ENCODE measurements at places on chromosomes 4 and X.

DNA sequence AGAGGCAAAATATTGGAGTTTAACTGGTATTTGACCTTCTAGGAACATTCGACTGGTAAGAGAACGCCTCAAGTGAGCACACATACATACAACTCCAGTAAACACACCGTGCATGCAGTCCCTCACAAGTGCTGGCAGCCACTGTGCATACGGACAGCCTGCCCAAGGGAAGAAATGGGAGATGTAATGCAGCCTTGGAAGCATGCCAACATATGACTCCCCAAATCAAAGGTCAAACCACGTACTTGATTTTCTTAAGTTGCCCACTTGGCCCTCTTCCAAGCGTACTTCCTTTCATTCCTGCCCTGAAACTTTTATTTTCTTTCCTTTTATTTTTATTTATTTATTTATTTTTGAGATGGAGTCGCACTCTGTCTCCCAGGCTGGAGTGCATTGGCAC, 206.6 kb downstream of the SPRY1 start:
- DNase-seq, result no peak

DNA sequence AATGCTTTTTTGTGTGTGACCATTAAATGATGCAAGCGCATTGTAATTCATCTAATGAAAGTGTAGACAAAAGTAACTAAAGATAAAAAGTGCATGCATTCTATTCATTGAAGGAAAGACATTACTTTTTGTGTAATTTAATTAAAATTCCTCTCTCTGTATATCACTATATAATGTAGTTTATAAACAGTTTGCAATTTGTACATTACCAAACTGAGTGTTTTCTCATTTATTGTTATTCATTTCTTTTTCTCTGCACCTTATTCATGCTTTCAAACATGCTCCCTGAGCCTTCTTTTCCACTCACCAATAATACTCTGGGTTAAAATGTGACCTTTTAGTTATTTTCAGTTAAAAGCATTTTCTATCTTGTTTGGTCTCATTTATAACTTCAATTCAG, 713.7 kb upstream of the AADAT start:
- DNase-seq, result no peak

DNA sequence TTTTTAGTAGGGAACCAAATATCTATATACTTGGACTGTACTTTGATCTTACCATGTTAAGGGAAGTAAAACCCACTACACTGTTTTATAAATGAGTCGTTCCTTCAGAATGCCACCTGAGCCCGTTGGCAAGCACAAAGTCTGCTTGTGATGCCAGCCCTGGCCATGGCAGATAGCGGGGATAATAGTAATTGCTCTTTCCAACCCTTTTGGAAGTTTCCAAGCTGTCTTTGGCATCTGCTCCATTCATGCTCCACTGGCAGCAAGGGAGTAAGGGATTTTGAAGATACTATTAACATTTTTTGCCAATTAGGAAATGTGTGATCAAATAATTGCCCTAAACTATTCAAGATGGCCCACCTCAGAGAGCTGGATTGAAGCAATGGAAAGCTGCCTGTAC, 689.2 kb upstream of the SLIT2 start:
- DNase-seq, result no peak

DNA sequence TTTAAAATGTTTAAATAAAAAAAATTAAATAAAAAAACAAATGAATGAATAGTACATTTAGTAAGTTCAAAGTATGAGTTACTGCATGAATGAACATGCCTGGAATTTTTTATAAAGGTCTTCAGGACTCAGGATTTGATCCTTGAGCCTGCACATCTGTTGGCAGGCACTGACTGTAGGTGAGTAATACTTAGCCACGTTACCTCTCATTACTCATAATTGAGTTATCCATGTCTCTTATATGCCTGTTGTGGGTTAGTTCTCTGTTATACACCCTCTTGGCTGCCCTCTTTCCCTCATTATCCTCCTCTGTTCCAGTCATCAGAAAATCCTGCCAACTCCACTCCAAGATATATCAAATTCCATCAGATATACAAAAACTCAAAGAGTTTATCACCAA, 276.0 kb downstream of the FBXW7 start:
- no peak for DNase-seq

- DNase-seq, result no peak
Measured at GRCh38 chr4:61220556-61220955, 20.4 kb downstream of the ADGRL3 start.

DNA sequence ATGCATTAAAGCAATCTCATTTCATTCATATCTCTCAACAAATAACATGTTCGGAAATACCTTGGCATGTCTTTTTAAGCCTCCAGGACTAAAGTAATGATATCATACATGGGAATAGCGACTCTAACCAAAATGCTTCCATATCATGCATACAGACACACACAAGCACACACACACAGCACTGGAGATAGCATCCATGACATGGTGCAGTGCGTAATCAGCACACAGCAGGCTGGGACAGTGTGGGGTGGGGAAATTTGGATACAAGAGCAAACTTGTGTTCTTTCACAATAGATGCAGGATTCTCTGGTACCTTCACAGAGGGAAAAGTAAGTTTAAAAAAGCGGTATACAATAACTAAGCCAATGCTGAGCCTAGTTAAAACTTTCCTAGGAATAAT, 132.3 kb upstream of the HPGD start:
- DNase-seq, result no peak

DNA sequence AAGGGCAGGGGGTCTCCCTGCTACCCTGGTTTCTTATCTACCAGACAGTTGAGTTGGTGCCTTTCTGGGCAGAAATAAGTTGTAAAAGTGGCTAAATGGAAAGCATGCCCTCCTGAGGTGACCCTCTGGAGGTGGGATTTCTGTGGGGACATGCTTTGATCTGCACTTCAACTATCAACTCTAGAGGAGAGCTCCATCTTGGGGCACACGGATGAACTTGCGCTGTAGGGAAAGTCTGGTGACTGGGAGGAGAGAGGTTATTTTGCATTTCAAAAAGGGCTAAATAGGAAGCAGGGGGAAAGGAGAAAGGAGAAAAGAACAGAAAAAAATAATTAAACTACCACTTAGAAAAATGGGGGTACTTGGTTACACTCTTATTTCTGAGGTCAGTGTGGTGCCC, 12.7 kb upstream of the RHOXF2B start:
- no peak for DNase-seq

DNA sequence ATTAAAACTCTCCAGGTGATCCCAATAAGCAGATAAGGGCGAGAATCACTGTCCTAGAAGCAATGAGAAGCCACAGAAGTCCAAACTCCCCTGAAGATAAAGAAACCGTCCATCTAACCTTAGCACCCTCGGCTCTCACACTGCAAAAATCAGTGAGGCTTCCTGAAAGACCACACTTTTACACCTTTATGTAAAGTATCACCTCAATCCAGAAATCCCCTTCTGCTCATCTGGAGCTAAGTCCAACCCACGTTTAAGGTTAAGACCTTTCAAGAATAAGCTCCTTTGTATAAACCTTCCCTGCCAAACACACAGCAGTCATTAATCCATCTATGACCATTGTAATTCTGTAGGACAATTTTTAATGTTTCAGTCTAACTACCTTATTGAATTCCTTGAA, 41.7 kb downstream of the LIN54 start:
- DNase-seq, result no peak

DNA sequence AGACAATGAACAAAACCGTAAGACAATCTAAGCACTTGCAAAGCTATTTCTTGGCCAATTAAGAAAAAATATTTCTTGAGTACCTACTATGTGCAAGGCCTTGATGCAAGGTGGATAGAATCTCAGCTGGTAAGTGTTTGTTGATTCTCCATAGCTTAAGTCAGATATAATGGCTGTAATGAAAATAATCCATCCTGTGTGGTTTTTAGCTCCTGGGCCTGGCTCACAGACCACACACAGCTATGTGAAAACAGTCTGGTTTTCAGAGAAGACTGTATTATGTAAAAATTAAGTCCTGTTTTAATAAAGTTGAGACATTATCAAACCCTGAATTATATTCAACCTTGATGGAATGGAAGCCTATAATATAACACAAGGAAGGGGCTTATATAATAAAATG, 7.8 kb upstream of the DDIT4L start:
- DNase-seq, result no peak

DNA sequence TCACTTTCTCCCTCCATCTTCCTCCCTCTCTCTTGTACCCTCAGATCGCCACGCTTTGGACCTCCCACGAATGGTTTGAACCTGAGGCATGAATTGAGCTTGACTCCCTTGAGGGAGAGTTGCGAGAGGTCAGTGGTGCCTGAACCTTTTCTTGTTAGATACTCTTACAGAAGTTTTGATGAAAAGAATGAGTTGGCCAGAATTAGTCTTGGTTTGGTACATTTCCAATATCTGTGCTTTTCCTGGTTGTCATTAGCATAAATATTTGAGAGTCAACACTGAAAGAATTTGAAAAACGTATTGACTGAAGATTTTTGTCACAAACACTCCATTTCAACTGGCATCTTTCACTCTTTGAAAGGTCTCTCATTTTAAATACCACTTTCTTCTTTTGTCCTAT, 510.6 kb upstream of the DIPK2B start:
- no peak for DNase-seq

- no peak for DNase-seq
Measured at GRCh38 chrX:43743100-43743822, 87.2 kb downstream of the MAOA start.

DNA sequence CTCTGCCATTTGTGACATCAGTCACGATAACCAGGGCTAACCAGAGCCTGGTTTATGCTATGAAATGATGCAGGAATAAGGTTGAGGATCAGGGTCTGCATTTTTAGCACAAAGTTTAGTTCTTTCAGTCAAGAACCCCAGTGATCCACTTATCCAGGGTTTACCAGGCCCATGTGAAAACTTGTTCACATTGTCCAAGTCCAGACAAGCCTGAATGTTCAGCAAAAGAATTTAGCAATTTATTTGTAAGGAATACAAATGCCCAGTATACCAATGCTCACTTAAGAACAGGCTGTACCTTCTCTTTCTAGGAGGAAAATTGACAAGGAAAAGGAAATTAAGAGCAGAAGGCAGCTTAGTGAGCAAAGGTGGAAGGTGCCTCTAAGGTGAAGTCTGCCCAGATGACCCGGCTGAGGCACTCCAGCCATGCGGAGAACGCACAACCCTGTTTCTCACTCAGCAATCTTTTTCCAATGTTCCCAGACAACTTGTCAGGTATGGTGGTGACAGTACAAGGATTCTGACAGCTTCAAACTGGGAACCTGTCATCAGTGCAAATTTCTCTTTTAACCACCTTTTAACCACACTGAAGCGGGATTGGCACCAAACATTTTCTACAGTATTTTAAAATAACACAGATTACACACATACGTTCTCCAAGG, 54.0 kb downstream of the TBC1D9 start:
- no peak for DNase-seq

DNA sequence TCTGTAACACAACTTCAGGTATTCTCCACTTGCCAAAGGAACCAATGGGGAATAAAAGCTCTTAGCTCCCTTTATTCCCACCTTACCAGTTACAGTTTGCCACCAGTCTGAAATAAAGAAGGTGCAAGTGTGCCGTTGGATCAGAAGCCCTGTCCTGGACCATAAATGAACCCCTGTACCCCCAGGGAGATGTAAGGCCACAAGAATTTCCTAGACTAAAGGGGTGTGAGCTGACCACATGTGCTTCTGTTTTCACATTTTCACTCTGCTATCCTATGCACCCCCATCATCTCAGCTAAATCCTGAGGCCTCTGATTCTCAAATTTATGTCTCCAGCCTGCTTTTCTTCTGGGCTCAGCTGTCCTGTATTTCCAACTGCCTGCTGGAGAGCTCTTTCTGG, 221.2 kb downstream of the SPRY1 start:
- no peak for DNase-seq

DNA sequence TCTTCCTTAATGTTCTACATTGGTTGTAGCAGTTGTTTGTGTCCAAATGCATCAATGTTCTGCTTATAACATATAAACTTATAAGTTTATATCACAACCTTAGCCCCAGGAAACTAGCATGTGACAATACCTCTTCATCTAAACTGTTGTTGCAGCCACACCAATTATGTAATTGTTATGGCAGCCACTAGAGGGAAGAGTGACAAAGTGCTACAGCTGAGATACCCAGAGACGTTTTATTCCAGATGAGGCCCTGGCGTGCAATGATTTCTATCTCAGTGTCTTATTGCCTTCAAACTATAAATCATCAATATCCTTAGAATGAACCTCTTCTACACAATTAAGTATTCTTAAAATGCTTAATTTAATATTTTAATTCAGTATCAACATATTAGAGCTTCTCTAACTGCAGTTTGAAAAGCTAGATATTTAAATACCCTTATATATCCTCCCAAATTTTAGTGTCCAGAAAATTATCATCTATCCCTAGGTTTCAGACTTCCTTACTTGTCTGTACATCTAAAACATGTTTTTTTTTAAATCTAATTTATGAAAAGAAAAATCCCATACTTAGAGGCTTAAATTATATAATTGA, 171.6 kb downstream of the PCDH10 start:
- DNase-seq, result no peak

DNA sequence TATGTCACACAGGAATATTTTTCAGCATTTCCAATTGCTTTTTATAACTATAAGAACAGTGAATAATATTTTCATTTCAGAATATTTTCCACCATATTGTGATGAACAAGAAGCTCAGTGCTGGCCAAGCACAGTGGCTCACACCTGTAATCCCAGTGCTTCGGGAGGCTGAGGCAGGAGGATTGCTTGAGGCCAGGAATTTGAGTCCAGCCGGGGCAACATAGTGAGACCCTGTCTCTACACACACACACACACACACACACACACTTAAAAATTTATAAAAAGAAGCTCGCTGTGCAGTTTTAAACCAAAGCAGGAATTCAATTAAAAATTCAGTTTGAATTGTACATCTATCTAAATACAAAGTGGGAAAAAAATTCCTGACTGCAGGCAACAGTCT, 3.2 kb downstream of the ZFYVE28 start:
- DNase-seq, result no peak

GRCh38 chr4:176323511-176324160, 3.9 kb downstream of the SPCS3 start:
- no peak for DNase-seq

DNA sequence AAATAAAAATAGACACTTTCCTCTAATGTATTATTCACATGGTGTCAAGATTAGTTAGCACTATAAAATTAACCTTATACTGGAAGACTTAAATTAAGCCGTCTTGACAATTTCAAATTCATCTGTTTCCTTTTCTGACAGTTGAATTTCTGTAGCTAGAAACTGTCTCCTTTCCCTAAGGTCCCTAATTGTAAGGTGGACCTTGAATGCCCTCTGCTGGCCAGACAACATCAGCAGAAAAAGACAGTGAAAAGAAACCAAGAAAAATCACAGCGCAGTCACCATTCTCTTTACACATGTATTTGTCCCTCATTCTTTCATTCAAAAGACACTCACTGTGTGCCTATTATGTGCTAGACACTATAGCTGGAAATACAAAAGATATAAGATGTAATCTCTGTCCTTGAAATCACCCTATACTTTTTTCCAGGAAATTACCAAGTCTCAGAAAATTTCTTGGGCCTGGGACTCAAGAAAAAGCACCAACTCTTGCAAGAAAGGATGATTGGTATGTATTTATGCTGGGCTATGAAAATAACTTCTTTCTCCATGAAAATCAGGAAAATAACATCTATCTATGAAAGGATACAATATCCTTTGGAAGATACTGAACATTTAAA, 32.7 kb upstream of the AMBN start:
- DNase-seq, result no peak

- DNase-seq, result no peak
Measured at GRCh38 chrX:34072906-34073305, 59.2 kb downstream of the FAM47A start.
